NAMALWA (cell line): ENCODE measurements at places on chromosomes 3 and 15.
A peak's percentile ranks its signal among the peaks of the same experiment; 100 is the strongest.

- no peak for DNase-seq
These were observed 876.0 kb downstream of the EPHA3 start for GRCh38 chr3:89983449-89983848.

DNA sequence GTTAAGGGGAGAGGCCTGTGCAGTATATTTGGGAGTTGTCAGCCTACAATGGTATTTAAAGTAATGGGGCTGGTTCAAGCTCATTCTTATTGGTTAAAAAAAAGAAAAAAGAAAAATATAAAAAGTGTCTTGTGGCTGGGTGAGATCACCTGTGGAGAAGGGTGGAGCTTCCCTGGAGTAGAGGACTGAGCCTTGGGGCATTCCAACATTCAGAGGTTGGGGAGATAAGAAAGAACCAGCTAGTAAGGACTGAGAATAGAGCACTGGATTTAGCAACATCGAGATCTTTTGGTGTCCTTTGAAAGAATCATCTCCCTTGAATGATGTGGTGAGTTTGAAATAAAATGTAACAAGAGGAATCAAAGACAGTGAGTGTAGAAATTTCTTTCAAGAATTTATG lies 5.2 kb downstream of the SLC49A4 start:
- DNase-seq, result no peak

DNA sequence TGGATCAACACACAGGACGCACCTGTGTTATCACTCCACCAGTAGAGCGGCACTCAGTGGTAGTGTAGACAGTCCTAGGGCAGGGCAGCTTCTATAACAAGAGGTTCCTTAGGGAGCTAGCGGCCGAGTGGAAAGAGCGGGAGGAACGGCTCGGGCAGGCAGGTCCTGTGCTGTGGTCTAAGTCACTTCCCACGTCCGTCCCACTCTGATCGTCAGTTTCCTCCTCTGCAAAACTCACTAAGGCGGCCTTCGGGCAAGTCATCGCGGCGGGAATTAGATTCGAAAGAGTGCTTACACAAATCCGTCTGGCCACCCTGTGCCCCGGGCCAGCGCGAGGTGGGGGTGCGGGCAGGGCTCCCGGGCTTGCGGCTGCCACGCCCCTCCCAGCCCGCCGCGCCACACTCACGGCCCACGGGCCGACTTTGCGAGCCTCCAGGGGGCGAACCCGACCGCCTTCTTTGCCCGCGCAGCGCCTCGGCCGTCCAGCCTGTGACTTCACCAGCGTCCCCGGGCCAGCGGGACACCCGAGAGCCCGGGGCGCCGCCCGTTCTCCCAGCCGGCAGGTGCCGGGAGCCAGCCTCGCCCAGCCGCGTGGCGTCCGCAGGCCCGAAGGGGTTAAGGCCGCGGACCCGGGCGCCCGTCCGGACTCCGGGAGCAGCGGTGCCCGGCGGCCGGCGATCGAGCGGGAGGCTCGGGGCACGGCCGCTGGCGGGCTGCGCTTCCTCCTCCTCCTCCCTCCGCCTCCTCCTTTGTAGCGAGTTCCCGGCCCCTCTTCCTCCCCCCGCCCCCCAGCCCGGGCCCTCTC lies 416 bp upstream of the CORO2B start:
- peak; percentile 60 for DNase-seq

DNA sequence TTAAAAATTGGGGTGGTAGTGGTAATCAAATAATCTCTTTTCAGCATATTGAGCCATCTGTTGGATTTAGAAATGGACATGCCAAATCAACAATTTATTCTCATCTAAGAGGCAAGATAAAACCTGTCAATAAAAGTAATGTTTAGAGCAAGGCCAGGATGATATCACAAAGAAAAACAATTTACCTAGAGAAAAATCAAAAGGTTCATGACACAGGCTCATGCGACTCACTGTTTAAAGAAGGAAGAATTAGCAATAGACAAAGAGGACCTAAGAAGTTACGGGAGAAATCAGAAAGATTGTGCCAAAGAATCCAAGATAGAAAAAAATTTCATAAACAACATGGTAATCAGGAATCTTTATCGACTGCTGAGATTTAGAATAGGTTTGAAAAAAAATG lies 868.5 kb upstream of the GBE1 start:
- DNase-seq, result no peak

DNA sequence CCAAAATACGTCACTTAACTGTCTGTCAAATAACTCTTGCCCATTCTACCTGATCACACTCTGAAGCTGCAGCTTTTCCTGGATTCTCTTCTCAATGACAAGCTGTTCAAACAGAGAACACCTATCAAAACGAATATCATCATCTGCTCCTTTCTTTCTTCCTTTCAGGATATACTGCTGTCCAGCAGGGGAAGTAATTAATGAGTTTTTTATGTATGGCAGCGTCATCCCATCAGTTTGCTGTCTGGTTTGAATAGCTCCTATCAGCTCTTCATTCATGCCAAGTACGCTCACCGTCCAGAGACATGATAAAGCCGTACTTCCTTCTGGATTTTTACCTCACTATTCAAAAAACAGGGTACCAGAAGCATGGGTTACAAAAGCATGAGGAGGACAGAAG lies at the start of gene CHRM5:
CHRM5 (plus strand) TSS at position 274 of the 400 bp plus-strand sequence. CDS start 94,221 bp downstream, outside the sequence.
- no peak for DNase-seq

DNA sequence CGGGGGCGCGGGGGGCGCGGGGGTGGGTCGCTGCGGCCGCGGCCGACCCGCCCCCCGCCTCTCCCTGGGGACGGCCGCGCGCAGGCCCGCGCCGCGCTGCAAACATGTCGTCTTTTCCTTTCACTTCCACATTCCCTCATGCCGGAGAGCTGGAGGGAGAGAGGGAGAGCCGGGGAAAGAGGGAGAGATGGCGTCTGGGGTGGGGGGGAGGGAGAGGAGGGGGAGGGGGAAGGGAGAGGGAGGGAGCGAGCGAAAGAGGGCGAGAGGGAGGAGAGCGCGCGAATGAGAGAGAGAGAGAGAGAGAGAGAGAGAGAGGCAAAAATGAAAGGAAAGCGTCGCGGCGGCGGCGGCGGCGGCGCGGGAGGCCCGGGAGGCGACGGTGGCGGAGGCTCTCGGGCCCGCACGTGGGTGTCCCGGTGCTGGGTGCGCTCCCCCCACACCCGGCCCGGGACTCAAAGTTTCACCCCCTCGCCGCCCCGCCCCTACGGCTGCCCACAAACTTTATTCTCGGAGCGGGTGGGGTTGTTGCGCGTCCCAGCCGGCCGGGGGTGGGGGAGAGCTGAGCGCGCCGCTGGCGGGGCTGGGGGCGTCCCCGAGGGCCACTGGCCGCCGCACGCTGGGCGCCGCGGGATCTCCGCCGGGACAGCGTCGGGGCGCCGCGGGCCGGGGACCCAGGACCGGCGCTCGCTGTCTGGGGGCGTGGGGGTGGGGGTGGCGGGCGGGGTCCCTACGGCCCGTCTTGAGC lies 731 bp downstream of the ZNF710 start:
- DNase-seq, result peak; percentile 61

- peak; percentile 57 for DNase-seq
These were observed 14.8 kb downstream of the ARNT2 start for GRCh38 chr15:80418892-80419537.

- no peak for DNase-seq
These were observed 45.2 kb downstream of the RPN1 start for GRCh38 chr3:128605091-128606046.
